ENCODE measurements at places on chromosomes 1 and 21. TPM values are rescaled to one million over a fixed set of nuclear protein-coding genes. Genes with fewer than 3 reads are reported as not detected.

- DNase-seq: no peak
These were observed 10.0 kb downstream of the SPATA46 start for GRCh38 chr1:162366671-162367070.

Gene SLC1A7
- total RNA-seq: 0.98 TPM

Gene PIK3C2B
- 90.4 TPM for total RNA-seq

GRCh38 chr1:77316966-77317365 lies 35.1 kb downstream of the AK5 start:
- DNase-seq: no peak

GRCh38 chr1:226644541-226645176 lies 94.4 kb downstream of the ITPKB start:
- DNase-seq: peak; percentile 46

DNA sequence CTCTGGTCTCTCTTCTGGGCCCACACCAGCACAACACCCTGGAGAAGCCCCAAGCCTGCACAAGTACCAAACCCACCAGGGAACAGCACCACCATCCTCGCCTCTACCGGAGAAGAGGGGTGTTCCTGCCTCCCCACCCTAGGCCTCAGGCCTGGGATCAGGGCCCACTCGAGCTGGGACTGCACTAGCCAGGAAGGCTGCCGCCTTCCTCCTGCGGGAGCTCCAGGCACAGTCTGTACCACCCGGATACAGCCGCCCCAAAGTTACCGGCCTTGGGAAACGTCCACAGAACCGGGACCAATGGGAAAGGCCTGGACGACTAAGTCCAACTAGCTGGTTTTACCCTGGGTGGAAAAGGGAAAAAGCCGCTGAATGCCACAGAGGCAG lies 3.4 kb downstream of the TAL1 start:
- DNase-seq: no peak

DNA sequence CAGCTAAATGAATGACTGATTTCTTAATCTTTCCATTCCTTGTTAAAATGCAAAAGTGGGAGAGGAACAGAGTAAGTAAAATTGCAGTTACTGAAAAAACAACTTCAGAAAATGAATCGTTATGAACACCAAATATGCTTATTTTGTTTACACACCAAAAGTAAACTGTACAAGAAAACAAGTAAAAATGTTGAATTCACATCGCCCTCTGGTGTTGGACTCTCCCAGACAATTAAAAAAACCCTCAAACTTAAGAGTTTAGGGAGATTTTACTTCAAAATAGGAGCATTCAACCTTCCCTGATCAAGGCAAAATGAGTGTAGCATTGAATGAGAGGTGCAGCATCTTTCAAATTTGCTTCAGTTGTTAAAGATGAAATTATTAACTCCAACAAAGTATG lies 19.4 kb upstream of the ESRRG start:
- DNase-seq: no peak

DNA sequence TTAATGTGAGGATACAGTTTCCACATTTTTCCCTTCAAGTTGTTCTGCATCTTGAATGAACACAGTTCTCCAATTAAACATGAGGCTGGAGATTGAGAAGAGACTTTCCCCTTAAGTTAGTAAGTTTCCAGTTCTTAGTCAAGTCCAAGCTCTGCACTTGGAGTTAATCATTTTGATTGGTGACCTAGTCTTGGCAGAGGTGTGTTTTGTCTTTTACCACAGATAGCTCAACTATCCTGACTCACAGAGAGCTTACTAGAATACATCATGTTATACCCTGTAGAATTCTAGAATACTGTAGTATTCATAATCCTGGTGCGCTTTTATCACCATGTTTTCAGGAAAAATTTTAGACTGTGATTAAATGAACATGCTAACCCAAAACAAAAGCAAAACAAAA lies 129.2 kb downstream of the CYYR1 start:
- DNase-seq: no peak
